ENCODE measurements at places on chromosomes 1 and 21.

- DNase-seq, result no peak
Measured at GRCh38 chr1:3924825-3925220, 24.8 kb upstream of the C1orf174 start.

- DNase-seq, result no peak
Measured at GRCh38 chr1:94119306-94119705, 1.6 kb downstream of the ABCA4 start.

GRCh38 chr1:80450711-80451110 is 1350.0 kb upstream of the ADGRL2 start:
- no peak for DNase-seq

GRCh38 chr1:209589440-209589839 is 5.9 kb downstream of the CAMK1G start:
- no peak for DNase-seq

GRCh38 chr1:30397576-30397975 is 325.8 kb downstream of the MATN1 start:
- no peak for DNase-seq

DNA sequence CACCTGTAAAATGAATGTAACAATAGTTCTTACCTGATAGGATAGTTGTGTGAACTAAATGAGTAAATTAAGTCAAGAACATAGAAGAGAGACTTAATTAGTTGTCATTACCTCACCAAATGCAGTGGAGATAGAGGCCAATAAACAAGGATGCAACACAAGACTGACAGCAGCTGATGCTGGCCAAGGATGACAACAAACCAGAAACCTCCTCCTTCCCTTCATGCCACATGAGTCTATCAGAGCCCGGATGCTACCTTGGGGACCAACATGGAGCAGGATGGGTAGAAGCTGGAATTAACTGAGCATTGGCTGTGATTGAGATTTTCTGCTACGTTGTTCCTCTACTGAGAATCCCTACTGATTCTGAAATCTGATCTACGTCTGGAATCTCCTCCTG is 30.3 kb upstream of the USP1 start:
- DNase-seq, result no peak

DNA sequence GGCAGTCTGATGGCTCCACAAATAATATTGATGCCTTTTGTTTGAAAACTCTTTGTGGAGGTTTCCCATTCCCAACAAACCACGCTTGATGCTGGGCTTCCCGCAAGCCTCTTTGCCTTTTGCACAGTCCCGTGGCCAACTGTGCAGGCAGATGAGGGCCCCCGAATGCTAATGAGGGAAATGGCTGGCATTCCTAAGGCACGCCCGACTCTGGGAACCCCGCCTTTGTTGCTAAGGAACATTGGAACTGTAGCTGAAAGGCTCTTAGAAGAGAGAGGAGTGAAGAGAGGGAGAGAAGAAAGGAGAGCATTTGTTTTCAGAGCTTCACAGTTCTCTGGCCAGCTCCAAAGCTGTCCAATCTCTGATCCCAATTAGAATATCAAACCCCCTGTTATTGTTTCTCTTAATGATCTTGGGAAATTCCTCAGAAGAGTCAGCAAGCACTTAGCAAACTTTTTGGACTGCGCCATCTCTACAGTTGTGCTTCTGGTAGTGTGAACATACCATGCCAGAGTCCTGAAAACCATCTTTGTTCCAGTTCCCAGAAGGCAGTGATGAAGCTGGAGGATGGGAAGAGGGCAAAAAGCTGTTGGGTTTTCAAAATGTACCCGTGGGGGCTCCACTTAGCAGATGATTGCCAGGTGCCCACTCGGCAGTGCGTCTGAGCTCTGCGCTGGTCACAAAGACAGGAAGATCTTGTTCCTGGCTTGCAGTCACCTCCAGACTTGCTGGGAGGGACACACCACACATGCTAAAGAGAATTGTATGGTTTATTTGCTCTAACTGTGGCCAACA is 60.1 kb upstream of the CYP2J2 start:
- no peak for DNase-seq

DNA sequence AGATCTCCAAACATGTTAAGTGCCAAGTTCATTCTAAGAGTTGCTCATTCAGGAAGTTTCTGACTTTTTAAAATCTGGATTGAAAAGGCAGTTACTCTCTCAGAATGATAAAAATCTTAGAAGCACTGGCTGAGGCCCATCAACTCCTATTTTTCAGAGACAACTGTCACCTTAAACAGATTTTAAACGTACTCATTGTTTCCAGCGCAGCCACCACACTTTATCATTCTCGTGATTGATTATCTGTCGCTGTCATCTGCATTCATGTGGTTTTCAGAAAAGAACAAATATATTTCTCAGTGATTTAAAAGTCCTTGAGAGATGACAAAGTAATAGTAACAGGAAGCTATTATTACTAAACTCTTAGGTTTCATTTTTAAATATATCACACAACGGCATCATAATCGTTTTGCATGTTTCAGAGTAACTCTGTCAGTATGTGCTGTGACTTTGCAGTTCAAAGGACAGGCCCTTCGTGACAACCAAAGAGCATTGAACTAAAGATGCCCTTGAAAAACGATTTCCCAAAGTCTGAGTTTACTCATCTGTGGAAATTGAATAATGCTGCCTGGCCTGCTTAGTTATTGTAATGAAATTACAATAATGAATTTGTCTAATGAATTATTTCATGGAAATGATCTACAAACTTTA is 14.9 kb upstream of the KCNK1 start:
- DNase-seq, result no peak

DNA sequence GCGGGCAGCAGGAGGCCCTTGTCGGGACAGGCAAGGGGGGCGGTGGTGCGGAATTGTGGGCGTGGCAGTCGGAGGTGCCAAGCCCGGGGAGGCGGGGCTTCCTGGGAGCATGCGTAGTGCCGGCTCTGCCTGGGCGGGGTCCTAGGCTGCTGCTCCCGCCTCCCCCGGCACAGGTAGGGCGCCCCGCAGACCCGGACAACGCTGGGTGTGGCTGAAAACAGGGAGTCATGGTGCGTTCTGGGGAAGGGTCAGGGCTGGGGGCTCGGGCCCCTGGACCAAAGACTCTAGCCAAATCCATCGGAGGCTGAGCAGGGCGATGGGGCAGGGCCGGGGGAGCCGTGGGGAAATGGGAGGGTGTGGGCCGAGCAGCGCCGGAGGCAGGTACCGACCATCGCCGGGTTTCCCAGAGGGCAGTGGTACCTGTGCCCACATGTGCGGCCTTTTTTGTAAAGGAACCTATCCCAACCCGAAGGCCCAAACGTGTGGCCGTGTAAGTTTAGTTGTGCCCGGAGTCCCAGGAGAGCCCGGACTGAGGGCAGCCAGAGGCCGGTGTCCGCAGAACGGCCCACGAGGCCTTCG is 231.9 kb downstream of the SDCCAG8 start:
- no peak for DNase-seq

- no peak for DNase-seq
Measured at GRCh38 chr1:203743091-203743571, 21.9 kb upstream of the LAX1 start.

DNA sequence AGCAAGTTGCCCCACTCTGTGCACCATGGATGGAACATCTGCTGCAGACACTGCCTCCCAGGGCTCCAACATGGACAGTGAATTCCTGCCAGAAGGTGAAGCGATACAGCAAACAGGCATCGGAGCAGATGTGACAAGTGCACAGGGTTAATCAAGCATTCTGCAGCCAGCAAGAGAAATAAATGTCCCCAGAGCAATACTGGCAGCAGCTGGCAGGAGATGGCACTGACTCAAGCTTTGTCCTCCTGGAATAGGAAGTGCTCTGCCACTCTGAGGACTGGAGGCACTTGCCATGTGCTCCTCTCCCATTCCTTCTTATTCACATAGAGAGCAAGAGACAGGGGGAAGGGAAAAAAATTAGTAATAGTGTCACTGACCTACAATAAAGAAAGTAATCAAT is 402.7 kb upstream of the DAB1 start:
- no peak for DNase-seq

GRCh38 chr21:45957981-45958600 is 23.5 kb upstream of the COL6A1 start:
- DNase-seq, result no peak

- DNase-seq, result no peak
Measured at GRCh38 chr1:85884372-85885035, 176.3 kb upstream of the ZNHIT6 start.

GRCh38 chr21:46284077-46284644 is 1.2 kb downstream of the MCM3AP start:
- no peak for DNase-seq

GRCh38 chr1:40898431-40898901 is 36.3 kb upstream of the CITED4 start:
- DNase-seq, result no peak

GRCh38 chr1:204240233-204240632 is 26.4 kb upstream of the GOLT1A start:
- no peak for DNase-seq

DNA sequence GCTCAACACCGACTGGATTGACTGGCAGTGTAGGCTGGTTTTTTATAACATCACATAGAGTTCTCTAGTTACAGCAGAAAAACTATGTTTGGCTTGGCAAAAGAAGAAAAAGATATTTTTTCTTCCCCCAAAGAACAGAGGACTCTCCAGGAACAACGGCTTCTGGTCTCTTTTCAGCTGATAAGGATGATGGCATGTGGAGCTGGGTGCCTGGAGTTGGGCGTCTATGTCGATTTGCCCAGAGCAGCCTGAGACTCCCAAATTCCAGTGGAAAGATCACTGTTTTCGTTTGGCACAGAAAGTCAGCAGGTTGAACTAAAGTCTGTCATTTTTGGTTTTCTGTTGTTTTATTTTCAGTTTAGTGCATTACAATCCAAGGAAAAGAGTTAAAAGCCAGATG is 91.1 kb downstream of the SMYD2 start:
- no peak for DNase-seq

- DNase-seq, result no peak
Measured at GRCh38 chr21:43913928-43914327, 48.9 kb downstream of the AGPAT3 start.

GRCh38 chr1:244046907-244047611 is 4.0 kb upstream of the ZBTB18 start:
- no peak for DNase-seq

DNA sequence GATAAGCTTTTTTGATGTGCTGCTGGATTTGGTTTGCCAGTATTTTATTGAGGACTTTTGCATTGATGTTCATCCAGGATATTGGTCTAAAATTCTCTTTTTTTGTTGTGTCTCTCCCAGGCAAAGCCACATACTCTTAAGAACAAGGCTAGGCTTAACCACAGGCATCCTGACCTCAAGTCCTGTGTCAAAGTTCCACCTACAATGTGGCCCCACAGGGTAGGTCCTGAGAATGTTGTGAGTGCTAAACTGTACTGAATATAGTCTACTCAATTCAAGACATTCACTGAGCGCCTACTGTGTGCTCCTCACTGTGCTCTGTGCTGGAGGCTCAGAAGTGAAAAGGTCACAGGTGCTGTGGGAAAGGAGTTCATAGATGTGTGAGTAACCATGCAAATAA is 20.6 kb downstream of the DDAH1 start:
- no peak for DNase-seq

DNA sequence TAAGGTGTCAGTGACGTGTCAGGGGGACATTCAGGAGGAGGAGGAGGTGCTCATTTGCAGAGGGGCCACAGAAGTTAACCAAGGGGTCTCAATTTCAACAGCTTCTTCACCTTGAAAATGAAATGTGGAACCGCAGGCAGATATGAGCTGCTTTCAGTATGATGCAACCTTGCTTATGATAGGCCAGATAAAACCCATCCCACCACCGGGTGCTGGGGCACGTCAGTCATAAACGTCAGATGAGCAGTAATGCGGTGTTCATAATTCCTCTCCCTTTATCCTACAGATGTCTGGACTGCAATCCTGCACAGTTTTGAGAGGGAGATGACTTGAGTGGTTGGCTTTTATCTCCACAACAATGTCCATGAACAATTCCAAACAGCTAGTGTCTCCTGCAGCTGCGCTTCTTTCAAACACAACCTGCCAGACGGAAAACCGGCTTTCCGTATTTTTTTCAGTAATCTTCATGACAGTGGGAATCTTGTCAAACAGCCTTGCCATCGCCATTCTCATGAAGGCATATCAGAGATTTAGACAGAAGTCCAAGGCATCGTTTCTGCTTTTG is 1.7 kb downstream of the PTGFR start:
- DNase-seq, result no peak

DNA sequence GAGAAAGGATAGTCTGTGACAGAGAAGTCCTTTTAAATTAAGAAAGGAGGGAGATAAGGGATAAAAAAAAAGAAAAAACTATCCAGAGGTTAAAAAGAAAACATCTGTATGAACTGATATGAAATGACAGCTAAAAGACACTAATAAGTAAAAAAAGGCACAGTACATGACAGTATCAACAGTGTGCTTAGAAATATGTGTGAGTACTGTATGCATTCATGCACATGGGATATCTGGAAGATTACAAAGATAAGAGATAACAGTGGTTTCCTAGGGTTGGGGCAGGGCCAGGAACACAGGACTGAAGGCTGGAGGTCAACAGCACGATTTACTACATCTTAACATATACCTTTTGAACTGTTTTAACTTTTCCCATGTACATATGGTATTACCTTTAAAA is 13.3 kb downstream of the PTP4A2 start:
- DNase-seq, result no peak

GRCh38 chr1:171290621-171291020 is 23.4 kb upstream of the FMO4 start:
- no peak for DNase-seq

DNA sequence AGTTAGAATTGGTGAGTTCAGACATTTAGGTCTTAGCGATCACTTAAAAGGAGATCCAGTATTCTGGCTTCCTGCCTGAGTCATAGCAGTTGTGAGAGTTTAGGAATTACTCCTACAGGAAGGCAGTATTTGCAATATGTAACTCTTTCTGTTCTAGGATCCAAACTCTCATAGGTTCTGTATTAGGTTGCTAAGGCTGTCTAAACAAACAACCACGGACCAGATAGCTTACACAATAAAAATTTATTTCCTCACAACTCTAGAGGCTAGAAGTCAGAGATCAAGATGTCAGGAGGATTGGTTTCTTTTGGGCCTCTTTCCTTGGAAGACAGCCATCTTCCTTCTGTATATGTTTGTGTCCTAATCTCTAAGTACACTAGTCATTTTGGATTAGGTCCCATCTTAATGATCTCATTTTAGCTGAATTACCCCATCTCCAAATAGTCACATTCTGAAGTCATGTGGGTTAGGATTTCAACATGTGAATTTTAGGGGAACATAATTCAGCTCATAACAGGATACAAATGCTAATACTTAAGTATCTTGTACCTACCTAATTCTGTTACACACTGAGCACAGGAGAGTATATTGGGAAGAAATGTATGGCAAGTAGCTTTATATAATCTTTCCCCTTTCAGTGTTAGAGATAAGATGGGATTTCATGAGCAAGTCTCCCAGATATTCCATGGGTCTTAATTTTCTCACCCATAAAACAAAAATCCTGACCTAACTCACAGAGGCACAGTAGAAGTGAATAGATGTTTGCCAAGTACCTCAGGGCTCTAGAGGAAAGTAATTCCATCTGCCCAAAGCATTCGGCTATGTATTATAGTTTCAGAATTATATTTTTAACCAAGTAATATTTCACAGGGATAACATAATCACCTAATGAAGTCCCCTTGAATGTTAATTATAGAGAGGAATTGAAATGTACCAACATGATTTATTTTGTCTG is 144.4 kb downstream of the PTBP2 start:
- DNase-seq, result no peak
